Non-pigmented ciliary epithelial cell (primary cell): ENCODE measurements at places on chromosomes 4 and X.

DNA sequence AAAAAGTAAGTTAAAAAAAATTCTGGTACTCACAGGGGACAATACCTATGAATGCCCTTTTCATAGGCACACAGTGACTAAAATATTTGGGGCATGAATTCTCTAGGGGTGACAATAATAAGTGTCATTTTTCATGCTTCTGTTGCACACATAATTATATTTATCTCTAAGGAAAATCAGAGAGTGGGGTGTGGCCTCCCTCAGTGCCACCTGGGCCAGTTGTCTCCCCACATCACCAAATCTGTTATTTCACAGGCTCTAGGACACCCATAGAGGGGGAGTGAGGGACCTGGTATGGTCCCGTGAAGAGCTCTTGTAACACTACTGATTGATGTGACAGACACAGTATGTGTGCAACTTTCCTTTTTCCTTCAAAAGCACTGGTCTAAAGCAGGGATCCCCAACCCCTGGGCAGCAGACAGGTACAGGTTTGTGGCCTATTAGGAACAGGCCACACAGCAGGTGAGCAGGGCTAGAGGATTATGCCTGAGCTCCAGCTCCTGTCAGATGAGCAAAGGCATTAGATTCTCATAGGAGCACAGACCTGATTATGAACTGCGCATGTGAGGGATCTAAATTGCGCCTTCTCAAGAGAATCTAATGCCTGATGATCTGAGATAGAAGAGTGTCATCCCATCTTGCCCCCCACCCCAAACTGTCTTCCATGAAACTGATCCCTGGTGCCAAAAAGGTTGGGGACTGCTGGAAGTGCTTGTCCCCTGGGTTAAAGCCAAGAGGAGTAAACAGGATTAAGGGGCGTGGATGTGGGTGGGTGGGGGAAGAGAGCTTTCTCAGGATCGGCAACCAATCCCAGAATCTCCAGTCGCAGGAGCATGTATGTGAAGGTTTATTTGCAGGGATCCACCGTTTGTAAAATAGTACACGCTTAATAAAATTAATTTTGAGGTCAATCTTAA, 856 bp downstream of the SLC9B1 start:
- DNase-seq, result no peak

GRCh38 chr4:113243312-113243711, 193.9 kb downstream of the ANK2 start:
- no peak for DNase-seq

GRCh38 chrX:153970357-153971123, 1.1 kb downstream of the HCFC1 start:
- DNase-seq, result no peak

DNA sequence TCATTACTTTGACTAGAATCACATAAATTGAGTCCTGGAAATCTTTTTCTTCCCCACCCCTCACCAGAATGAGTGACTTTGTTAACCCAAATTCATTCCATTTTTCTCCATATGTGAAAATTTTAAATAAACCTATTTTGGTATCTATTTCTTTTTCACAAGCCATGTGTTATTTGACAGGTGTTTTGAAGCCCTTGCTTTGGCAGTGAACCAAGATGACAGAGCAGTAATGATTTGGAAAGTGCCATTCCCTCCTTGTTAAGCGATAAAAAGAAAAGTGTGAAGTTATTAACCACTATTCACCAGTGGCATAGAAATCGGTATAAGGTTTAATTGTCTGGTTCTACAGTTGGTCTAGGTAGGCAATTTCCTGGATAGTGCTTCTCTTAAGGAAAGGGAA, 66.1 kb downstream of the POLA1 start:
- no peak for DNase-seq

GRCh38 chr4:173464481-173464880, 65.5 kb downstream of the HAND2 start:
- DNase-seq, result no peak

- no peak for DNase-seq
These were observed 1.6 kb downstream of the LONRF3 start for GRCh38 chrX:118975831-118976598.

DNA sequence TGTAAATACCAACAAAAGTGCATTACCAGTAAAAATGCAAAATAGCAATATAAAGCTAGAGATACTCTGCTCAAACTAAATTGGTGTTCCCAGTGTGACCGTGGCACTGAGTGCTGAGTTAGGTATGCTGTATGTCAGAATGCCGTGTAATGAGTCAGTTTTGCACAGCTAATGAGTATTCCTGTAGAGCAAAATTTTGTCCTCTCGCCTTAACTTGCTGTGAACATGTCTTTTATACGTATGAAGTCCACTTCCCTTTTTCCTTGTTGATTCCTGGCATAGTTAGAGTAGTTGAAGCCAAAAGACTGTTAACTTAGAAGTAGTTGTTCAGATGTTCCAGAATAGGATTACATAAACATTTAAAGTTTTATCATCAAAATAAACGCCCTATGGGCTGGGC, 11.5 kb downstream of the DCLK2 start:
- DNase-seq, result no peak

GRCh38 chr4:116489739-116490138, 595.6 kb downstream of the TRAM1L1 start:
- DNase-seq, result no peak

DNA sequence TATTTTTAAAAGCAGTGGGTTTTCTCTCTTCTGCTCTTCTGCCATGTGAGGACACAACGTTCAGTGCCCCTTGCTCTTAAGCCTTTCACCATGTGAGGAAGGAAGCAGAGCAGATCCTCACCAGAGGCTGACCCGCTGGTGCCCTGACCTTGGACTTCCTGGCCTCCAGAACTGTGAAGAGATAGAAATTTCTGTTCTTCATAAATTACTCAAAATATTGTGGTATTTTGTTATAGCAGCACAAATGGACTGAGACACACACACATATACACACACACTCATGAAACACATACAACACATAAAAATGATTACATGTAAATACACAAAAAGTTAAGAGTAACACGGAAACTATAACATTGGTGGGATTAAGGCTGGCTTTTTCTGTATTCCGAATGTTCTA, 244.8 kb upstream of the NOCT start:
- DNase-seq, result no peak

- no peak for DNase-seq
These were observed 167.6 kb downstream of the DKK2 start for GRCh38 chr4:106868381-106869035.

DNA sequence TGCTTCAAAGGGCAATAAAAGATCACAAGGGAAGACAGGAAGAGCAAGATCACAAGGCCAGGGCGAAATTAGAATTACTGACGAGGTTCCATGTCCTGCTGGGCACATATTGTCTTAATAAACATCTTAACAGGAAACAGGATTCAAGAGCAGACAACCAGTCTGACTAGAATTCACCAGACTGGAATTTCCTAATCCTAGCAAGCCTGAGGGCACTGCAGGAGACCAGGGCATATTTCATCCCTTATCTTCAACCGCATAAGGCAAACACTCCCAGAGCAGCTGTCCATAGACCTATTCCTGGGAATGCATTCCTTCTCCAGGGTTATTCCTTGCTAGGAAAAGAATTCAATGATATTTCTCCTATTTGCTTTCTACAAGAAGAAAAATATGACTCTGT, 12.4 kb upstream of the TDO2 start:
- no peak for DNase-seq

- no peak for DNase-seq
These were observed 60.3 kb upstream of the HSD17B10 start for GRCh38 chrX:53494436-53494835.

- DNase-seq, result no peak
These were observed 183.8 kb upstream of the MAP3K15 start for GRCh38 chrX:19699151-19699550.

DNA sequence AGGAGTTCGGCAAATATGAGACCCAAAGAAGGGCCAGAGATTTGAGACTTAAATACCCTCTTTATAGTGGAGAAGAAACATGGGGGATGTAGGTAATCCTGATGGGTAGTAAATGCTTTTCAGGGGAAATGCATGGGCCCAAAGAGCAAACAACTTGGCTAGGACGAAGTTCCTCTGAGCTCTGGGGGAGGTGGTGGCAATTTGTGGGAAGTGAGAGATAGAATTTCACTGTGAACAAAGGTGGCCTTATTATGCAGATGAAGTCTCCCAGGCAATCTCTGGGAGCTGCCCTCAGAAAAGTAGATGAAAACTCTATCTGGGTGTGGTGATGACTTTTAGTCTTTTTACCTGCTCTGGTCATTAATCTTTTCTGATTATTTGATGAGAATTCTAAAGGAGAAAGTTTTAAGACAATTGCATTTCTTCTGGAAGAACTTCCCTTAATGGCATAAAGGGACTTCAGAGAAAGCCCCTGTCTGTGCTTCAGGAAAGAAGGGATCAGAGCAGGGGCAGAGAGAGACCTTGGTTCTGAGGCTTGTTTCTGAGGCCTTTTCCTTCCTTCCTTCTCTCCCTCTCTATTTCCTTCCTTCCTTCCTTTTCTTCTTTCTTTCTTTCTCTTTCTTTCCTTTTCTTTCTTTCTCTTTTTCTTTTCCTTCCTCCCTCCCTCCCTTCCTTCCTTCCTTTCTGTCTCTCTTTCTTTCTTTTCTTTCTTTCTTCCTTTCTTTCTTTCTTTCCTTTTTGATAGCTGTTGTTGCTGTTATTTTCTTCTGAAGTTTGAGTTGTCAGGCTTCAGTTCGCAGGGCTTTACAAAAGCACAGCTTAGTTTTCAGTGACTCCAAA, 37.5 kb upstream of the MAOA start:
- no peak for DNase-seq

- peak; percentile 27 for DNase-seq
These were observed 98.5 kb downstream of the FRAS1 start for GRCh38 chr4:78155616-78156105.

GRCh38 chrX:75229774-75230173, 44.1 kb upstream of the UPRT start:
- DNase-seq, result no peak

DNA sequence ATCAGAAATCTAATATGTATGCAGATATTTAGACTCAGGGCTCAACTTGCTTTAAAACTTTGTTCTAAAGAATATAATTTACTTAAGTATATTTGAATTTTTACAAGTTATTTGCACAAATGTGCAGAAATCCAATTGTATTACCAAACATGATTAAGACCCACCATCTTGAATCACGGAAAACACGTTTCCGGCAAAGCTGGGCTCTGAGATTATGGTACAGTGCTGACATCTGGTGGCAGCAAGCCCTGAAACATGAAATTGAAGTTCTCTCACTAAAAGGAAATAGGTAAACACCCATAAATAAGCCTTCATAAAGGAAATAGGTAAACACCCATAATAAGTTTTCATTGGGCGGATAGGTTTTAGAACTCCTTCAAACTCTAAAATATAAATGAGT, 98.3 kb upstream of the MAOA start:
- no peak for DNase-seq

- DNase-seq, result no peak
These were observed 27.0 kb upstream of the MID1IP1 start for GRCh38 chrX:38774249-38774648.

GRCh38 chr4:78293348-78293747, 236.2 kb downstream of the FRAS1 start:
- DNase-seq, result no peak

DNA sequence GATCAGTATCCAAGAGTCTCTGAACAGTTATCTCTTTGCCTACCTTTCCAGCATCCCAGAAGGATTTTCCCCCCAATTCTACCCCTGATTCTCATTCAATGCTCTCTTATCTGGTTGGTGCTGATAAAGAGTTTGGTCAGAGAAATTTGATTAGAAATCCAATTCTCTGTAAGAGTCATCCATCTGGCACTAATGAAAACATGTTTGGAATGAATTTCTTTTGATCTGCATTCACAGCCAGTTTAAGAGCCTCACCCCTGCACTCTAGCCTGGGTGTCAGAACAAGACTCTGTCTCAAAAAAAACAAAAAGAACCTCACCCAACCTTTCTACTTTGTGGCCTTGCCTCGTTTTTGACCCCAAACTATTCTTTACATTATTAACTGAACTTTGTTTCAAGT, 122.1 kb downstream of the MANBA start:
- DNase-seq, result no peak

DNA sequence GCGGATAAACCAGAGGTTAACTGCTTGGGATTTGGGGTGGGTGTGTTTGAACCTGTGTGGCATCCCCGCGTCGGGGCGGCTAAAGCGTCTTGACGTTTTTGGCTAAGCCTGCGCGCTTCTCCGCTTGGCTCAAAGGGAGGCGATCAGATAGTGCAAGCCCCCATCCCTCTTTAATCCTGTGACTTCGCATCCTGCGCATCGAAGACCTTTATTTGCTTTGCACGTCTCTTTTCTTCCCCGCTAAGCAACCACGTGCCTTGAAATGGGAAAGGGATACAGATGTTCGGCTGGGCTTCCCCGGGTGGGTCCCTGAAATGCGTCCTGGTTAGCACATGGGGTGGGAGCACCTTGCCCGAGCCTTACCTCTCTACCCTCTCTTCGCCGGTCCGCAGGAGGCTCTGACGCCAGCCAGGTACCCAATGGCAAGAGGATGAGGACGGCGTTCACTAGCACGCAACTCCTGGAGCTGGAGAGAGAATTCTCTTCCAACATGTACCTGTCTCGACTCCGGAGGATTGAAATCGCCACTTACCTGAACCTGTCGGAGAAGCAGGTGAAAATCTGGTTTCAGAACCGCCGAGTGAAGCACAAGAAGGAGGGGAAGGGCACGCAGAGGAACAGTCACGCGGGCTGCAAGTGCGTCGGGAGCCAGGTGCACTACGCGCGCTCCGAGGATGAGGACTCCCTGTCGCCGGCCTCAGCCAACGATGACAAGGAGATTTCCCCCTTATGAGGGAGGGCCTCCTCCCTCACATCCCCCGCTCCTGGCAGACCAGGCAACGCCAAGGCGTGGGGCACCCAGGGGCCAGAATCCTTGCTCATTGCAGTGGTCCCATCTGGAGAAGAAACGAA, 1.5 kb downstream of the GSX2 start:
- no peak for DNase-seq

DNA sequence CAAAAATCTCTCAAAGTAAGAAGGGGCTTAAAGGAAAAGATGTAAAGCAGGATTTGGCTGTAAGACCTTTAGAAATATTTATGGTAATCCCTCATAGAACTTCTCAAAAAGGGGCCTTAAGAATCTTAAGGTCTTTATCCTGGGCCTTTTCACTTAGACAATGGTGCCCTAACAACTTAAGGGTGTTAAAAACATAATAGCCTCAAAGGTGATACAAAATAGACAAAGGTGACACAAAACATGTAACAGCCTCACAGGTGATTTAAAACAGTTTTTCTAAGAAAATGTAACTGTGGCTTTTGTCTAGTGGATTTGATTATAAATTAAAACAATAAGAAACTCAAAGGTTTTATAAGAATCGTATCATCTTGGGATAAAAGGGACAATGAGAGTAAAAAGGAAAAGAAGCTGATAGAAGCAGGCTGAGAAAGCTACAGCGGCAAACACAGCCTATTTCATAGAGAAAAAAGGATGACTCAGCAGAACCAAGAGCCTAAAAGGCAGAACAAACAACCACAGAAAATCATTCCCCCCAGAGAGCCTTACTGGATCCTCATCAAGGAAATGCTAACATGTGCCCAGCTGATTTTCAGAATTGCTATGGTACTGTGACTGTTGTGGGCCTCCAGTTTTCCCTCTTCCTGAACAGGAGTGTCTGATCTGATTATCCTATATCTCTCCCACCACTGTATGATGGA, 164.3 kb downstream of the STPG2 start:
- no peak for DNase-seq

- no peak for DNase-seq
These were observed 3.5 kb upstream of the IQSEC2 start for GRCh38 chrX:53284684-53285447.

- no peak for DNase-seq
These were observed 39.1 kb upstream of the LONRF3 start for GRCh38 chrX:118935352-118935751.
